ENCODE measurements at places on chromosomes 11 and 22. TPM values are rescaled to one million over a fixed set of nuclear protein-coding genes. Genes with fewer than 3 reads are reported as not detected.

The C11orf87 gene
- not detected for polyA plus RNA-seq

GRCh38 chr11:5688482-5688881 is 1.1 kb upstream of the TRIM22 start:
- no peak for DNase-seq

- no peak for DNase-seq
These were observed 974 bp downstream of the ANAPC15 start for GRCh38 chr11:72111300-72112142.

GRCh38 chr11:13348305-13348704 is 70.7 kb downstream of the BMAL1 start:
- DNase-seq: no peak

DNA sequence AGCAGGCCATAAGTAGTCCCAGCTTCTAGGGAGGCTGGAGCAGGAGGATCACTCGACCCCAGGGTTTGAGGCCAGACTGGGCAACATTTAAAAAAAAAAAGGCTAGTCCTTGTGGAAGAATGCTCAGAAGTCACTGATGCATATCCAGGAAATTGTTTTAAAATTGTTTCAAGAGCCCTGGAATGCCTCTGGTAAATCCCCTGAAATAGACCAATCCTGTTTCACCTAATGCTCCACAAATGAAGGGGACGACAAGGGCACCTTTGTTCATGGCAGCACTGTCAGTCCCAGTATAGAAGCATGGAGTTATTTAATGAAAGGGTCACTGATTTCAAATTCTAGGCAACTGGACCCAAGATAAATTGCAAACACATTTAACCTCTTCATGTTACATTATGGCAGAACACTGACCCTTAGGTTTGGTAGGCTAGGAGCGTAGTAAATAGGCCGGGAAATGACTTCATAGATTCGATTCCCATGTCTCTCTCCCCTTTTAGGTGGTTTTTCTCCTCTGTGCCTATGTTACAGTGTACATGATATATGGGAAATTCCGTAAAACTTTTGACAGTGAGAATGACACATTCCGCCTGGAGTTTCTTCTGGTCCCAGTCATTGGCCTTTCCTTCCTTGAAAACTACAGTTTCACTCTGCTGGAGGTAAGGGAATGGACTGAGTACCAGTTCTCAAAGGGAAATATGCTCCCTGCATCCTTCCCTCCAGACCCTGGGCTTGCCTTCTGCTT is 11.4 kb downstream of the KDELR3 start:
- no peak for DNase-seq

GRCh38 chr11:30459821-30460220 is 126.3 kb downstream of the MPPED2 start:
- no peak for DNase-seq

GRCh38 chr11:133228471-133229329 is 303.6 kb downstream of the OPCML start:
- DNase-seq: no peak

DNA sequence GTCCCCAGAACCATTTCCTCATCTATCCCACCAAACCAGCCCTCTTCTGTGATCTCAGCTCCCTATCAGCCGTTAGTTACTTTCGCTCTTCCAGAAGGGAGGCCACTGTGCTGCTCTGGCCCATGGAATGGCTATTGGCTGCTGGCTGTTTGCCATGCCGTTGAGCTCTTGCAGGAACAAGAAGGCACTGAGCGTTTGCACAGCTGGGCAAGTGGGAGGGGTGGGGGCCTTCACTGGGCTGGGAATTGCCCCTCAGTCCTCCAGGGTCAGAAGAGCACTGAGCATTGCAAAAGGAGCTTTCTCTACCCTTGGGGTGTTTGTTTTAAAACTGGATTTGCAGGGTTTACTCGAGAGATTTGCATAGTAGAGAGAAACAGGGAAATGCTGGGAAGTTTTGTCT is 129.0 kb upstream of the PARVA start:
- DNase-seq: no peak
